ENCODE measurements at places on chromosomes 7 and 10.
A peak's percentile ranks its signal among the peaks of the same experiment; 100 is the strongest.

- DNase-seq: no peak
These were observed 11.1 kb downstream of the BEND7 start for GRCh38 chr10:13517675-13518074.

DNA sequence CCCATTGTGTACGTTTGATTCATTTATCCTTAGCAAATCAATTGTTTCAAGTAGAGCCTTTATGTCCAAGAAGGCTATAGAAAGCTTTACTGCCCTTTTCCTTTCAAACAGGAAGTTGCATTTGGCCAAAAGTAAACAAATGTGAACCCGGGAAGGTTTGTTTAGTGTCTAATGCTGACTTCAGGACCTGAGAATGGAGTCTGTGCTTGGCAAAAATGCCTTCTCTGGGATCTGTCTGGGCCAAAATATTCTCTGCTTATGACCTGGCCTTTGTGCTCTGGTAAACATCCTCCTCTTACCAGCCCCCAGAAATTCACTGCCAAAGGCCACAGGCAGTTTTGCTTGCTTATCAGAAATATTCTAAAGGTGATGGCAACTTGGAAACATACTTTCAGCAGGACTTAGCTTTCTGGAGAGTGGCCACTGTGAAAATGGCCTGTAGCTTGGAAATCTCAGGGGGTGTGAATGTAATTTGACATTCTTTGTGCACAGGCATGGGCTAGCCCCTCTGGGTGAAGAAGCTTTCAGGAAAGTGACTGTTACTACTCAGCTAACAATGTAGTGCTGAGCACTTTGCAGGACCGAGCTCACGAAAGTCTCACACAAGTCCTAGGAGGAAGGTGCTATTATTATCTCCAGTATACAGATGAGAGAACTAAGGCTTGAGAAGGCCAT lies 199.5 kb downstream of the PTEN start:
- DNase-seq: no peak

- DNase-seq: no peak
These were observed 376.2 kb upstream of the MGMT start for GRCh38 chr10:129090618-129091366.

DNA sequence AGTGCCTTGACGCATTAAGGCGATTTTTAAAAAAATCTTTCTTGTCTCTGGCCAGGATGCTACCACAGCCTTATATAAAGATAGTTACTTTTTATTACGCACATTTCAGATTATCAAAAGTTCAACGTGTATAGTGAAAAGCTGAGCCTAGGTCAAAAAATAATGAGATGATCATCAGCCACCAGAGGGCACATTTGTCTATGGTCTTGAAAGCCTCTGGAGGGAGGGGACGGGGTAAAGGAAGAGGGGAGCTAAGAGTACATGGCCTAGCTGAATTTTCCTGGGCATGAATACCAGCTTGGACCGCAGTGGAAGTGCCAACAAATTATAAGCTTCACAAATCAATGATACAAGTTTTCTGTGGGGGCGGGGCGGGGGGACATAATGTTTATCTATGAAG lies 285.9 kb upstream of the SMIM30 start:
- DNase-seq: peak; percentile 61

- DNase-seq: no peak
These were observed 7.2 kb upstream of the C1GALT1 start for GRCh38 chr7:7175075-7175695.

GRCh38 chr10:34498821-34499220 lies 316.3 kb downstream of the PARD3 start:
- no peak for DNase-seq

DNA sequence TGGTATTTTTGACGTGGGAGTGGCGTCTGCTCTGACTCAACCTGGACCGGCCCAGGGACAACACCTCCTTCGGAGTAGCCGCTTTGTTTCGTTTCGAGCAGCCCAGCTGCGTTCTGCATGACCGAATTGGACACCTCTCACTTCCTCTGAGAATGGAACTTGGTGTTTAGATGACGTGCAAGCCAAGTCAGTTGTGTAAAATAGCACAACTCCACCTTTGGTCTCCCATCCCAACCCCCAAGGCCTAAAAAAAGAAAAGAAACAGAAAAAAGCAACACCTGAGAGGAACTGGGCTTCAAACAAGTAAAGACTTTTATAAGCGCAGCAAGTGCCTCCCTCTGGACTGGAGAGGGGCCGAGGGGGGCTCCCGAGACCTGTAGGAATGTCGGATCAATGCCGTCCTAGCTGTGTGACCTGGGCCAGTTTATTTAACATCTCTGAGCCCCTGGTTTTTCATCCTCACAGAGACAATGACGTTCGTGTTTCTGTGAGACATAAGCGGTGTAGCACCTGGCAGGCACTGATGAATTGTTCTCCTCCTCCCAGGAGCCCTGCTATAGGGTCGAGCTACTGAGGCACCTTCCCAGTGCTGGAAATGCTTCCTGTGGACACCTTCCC lies 52.0 kb upstream of the SMNDC1 start:
- no peak for DNase-seq

DNA sequence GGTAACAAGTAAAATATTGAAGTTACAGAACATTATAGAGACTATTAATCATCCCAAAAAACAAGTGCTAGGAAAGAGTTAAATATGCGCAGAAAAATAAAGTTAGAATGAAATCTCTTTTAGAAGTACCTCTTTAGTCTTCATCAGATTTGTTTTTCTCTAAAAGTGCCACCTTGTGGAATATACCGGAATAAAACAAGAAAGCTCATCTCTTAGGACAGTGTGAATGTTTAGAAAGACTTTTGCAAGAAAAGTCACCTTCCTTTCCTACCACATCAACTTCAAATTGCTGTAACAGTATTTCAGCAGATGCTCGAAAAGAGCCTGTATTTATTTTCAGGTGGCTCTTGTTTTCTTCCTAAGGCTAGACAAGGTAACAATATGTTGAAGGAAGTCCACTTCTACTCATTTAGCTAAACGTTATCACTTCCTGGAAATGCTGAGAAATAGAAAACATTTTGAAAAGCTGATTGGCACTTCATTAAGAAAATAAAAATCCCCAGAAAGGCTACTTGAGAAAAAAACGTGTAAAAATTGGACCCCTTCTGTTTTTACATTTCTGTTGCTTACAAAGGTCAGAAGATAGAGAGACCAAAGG lies 19.8 kb upstream of the FAM133B start:
- peak; percentile 18 for DNase-seq

DNA sequence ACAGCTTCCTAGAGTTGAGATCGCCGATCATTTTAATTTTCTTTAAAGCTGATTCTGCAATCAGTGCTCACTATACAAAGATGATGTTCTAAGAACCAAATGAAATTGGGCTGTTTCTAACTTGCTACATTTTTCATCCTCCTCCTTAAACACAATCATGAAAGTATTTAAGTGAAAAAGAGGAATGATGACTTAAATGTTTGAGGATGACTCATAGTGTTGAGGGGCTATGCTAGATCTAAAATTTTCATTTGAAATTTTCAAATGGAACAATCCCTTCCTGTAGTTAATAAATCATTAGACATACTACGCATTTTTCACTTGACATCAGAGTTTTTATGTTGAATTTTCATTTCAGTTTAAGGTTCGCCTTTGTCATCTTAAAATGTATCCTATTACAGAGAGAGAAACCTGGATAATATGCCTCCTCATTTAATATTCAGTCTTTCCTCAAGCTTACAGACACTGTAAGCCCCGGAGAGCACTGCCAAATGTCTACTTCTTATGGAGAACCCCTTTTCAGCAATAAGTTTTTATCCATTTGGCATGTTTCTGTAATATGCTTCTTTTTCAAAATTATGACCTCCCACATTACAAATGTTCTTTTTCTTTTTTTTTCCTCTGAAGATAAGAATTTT lies 499.6 kb downstream of the MAGI2 start:
- DNase-seq: no peak

DNA sequence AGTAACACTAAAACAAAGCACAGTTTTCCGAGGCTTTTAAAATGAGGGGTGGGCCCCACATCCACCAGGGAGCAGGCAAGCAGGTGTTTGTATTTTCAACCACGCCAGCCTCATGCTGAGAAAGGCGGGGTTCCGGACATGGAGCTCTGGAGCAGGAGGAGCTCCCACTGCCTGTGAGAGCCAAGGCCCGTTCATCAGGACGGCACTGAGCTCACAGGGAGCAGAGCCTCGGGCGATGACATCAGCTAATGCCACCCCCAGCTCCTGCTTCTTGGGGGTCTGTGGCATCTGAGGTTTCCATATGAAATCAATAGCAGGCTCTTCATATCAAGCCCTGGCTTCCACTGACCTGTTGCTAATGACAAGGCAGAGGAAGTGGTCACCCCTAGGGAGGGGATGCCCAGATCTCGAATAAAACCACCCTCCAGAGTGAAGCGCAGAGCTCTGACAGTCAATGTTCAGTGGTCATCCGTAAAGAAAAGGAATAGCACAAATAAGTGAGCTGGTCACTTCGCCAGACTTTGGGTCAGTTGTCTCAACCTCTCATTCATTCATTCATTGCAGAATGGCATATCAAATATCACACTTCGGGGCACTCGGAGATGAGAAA lies 89.1 kb downstream of the TNS3 start:
- DNase-seq: no peak

DNA sequence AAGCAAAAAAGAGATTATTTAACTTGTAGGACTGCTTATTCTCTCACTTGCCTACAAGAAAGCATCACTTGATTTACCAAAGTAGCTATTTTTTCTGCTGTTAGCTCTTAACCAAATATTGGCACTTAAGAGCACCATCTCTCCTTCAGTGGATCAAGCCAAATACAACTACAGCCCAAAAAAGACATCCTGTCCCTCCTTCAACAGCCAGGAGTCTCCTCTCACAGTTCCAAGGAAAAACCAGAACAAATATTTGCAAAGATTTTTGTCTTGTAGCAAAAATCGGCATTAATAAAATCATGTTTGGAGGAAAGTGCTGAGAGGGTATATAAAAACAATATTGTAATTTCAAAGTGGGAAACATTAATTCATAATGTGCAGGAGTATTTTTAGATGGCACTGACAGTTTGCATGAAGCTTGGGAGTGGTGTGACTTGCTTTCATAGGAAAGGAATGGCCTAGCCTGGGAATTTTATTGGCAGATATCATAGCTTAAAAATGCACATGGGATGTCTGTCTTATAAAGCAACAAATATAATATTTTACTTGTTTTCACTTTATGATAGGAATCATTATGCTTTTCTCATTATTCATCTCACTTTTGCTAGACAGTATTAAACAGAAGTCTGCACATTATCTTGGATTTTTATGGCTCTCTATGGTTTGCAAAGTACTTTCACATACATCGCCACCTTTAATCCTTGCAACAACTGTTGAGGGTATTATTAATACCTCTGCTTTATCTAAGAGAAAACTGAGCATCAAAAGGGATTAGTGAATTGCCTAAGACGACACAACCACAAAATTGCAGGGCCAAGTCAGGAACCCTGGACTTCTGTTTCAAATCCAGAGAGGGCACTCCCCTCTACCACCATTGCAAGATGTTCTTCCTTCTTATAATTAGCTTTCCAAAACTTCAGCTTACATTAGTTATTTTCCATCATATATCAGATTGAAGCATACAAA lies 103.5 kb downstream of the AGMO start:
- DNase-seq: peak; percentile 63

DNA sequence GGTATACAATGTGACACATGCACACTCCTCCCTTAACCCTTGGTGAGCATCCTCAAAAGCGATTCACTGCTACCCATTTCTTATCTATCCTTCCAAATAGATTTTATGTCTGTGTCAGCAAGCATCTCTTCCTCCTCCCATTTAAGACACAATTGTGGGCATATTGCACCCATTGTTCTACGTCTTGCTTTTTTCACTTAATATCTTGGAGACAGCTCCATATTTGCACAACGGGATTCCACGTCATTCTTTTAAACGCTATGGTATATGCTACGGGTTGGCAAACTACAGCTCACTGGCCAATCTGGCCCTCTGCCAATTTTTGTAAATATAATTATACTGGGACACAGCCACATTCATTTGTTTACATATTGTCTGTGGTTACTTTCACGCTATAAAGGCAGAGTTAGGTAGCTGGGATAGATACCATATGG lies 88.6 kb downstream of the RNF216 start:
- DNase-seq: peak; percentile 15

- DNase-seq: no peak
These were observed 137.6 kb downstream of the LYZL1 start for GRCh38 chr10:29426420-29426819.

GRCh38 chr7:152354061-152354460 lies 81.7 kb downstream of the KMT2C start:
- DNase-seq: no peak

- DNase-seq: no peak
These were observed 11.5 kb downstream of the CLRN3 start for GRCh38 chr10:127881262-127881661.

GRCh38 chr10:122469848-122470247 lies 8.5 kb downstream of the HTRA1 start:
- no peak for DNase-seq

GRCh38 chr10:17443707-17444387 lies 10.5 kb downstream of the ST8SIA6 start:
- DNase-seq: no peak

- no peak for DNase-seq
These were observed 3.8 kb upstream of the IL6 start for GRCh38 chr7:22723181-22723601.

DNA sequence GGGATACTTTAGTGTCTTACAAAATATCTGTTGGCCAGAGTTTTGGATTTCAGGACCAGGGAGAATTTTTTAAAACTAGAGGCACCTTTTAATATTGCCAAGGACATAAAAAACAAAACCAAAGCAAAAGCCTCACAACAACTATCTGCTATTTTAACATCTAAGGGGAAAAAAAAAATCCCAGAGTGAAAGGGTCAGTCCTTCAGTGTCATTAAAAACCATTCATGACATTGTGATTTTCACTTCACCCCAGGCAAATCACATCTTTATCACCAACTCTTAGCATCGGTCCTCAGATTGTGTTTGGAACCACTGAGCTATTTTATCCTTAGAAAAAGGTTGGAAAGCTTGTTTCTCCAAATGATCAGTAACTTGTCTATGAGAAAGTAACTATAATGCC lies 10.7 kb downstream of the CEP41 start:
- no peak for DNase-seq

GRCh38 chr7:25196132-25196896 lies 32.0 kb downstream of the NPVF start:
- DNase-seq: no peak

DNA sequence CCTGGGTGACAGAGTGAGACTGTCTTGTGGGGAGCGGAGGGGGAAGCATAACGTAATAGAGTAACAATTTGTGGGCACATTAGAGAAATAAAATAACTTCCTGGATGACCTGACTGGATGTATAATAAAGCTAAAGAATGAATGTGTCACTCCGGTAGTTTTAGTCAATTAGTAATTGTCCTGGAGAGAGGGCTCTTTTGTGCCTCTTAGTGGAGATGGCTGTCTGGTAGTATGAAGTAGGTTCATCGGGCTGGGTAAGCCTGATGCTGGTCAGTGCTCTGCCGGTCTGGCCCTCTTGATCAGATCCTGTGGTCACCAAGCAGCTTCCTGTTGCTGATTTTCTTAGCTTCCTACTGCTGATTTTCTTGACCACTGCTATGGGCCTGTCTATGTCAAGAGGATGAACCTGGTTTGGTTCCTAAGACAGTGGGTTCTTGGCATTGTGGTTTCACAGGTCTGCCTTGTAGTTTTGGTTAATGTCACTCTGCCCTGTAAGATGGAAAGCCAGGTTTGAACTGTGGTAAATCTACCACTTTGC lies 34.1 kb downstream of the ZRANB1 start:
- DNase-seq: no peak

- peak; percentile 3 for DNase-seq
These were observed 314.4 kb upstream of the AOAH start for GRCh38 chr7:37038706-37039105.
